Uterus (tissue), 4 donors: ENCODE measurements at places on chromosomes 13 and 19. TPM values are rescaled to one million over a fixed set of nuclear protein-coding genes. Genes with fewer than 3 reads are reported as not detected.

DNA sequence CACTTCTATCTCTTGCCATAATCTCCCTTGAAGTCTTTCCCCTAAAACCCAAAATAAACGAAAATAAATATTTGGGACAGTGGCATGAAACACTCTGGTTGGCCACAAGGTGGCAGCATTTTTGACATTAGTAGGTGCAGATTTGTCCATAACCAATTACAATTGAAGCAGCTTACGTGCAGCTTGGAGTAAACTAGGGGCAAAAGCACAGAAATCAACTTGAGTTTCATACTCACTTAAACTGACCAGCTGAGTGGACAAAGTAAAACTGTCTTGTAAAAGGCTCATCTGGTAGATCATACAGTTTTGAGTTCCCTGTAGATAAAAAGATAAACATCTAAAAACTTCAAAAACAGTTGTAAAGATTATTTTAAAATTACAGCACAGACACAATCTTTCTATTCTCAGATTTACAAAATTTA lies 18.8 kb downstream of the PDCD5 start:
- no peak for DNase-seq

DNA sequence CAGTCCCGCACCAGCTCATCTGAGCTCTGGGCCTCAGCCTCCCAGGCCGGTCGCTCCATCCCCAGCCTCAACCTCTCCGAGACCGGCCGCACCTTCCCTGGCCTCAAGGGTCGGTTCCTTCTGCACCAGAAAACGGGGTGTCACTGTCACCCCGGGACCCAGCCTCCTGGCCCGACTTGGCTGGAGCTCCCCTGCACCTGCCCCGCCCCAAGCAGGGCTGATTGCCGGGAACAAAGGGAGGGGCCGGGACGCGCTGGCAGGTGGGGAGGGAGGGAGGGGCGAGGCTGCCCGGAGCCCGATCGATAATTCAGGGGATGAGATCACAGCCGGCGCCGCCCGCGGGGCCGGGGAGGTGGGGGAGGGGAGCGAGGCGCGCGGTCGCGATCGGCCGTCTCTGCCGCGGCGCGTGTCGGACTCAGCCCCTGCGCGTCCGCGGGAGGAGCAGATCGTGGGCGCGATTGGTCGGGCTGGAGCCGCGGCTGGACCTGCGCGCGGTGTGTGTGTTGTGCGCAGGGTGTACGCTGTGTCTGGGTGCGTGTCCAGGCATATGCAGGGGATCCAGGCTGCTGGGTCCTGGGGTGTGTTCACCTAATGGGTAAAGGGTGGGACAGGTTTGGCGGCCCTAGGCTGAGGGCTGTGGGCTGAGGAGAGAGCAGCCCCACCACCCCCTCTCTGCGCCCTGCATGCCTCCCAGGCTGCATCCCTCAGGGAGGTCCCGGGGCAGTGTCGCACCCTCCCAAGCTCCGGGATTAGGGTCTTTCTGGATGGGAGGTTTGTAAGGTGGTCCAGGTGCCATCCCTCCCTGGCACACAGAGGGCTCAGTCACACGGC lies 1.1 kb upstream of the SHC2 start:
- peak; percentile 37 for DNase-seq

- no peak for DNase-seq
These were observed 163.7 kb upstream of the KL start for GRCh38 chr13:32852526-32852925.

DNA sequence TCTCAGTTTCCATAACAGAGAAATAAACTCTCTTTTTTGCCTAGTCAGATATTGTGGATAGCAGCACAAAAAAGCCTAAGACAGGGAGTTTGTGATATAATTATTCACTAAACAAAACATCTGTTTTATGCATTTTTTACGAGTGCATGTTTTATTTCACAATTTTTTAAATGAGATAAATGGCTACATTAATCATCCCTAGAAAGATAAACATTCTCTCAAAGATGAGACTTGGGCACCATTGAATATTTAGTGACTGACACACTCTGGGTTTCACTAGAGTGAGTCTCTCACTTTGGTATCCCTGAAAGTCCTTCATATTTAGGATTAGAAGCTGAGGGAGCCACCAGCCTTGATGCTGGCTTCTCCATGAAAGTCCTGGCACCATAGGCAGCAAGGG lies 74.3 kb upstream of the LRCH1 start:
- DNase-seq: no peak

DNA sequence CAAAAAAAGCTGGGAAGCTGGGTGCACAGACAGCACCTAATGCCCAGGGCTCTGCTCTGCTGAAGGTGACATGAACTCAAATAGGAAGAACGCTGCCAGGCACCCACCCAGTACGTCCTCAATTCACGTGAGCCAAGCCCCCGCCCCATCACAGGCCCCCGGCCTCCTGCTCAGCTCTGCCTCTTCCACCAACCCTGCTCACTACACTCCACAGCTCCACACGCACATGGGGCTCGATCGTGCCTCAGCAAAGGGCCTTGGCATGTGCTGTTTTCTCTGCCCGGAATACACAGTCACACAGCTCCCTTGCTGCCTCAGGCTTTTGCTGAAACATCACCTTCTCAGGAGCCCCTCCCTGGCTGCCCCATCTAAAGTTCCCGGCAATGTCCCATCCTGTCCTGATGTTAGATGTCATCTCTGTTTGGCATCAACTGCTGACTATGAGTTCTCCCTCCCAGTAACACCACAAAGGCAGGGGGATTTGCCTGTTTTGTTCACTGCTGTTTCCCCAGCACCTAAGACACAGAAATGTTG lies 2.3 kb downstream of the ATP13A1 start:
- no peak for DNase-seq

DNA sequence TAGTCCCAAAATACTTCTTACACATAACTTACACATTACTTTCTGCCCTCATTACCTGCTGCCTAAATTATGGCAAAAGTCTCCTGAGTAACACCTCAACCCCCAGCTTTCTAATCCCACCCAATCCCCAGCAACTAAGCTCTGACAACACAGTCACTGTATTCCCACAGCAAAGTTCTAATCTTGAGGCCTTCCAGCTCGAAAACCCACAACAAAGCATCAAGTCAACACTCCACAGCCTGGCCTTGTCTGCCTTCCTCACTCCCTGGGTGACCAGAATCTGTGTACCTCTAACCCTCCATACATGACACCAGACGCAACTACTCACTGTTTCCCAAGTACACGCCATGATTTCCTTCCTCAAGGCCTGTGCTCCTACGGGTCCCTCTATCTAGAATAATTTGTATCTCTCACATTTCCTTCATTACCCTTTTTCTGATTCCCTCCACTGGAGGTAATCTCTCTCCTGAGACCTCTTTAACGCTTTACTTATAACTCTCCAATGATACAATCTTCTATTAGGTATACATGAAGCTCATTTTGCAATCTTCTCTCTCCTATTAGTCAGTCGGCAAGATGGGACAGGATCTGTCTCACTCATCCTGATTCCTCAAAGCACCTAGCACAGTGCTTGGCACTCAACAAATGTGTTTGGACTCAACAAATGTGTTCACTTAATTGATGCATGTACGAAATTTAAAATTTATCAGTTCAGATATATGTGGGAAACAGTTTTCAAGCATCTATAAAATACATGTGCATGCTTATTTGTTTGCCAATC lies 87.6 kb upstream of the DOCK9 start:
- no peak for DNase-seq

PALM3 gene
- 4.3 TPM for total RNA-seq

GRCh38 chr13:95019886-95020285 lies 281.4 kb downstream of the ABCC4 start:
- DNase-seq: no peak
